ENCODE measurements at places on chromosomes 3 and 15.
A peak's percentile ranks its signal among the peaks of the same experiment; 100 is the strongest.

GRCh38 chr15:38153781-38154180, 98.9 kb upstream of the SPRED1 start:
- DNase-seq: no peak

GRCh38 chr15:21262851-21263425, 177.4 kb downstream of the POTEB3 start:
- no peak for DNase-seq

- DNase-seq: no peak
Measured at GRCh38 chr15:63364399-63365272, 17.0 kb downstream of the CA12 start.

DNA sequence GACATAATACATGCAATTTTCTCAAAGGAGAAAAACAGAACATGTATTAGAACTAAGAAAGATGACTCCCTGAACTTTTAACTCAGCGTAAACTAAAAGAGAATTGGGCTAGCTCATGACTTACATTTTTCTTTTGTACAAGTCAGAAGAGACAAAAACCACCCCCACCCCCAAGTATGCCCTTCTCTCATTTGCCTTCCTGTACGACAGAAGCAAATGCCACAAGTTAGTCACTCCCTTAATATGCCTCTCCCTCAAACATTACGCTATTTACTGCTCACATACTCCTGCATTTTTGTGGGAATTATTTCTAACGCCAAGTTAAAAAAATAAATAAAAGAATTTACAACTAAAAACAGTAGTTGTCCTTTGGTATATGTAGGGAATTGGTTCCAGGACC, 22.0 kb downstream of the CPEB1 start:
- DNase-seq: no peak

DNA sequence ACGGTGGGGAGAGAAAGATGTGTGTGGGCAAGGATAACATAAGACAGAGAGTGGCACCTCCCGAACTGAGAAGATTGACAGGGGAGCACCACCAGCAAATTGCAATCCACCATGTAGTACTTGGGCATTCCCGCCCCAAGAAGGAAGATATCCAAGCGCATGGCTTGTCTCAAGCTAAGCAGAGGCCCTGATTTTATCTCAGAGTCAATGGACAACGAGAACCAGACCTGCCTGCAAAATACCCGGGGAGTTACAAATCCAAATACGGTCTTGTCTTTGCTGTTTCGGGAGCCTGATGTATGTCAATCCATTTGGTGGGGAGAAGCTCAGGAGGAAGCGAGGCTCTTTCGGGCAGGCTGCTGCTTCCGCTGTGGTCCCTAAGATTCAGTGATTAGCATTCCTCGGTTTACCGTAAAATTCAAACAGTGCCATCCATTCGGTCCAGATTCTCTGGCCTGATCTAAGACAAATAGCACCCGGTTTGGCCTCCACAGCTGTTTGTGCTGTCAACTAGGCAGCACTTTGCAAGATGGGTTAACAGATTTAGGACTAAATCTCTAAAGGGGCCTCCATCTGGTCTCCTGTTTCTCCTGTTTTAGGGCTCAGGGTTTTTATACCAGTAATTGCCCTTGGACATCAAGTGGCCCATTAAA, 97.7 kb upstream of the WNT5A start:
- no peak for DNase-seq

DNA sequence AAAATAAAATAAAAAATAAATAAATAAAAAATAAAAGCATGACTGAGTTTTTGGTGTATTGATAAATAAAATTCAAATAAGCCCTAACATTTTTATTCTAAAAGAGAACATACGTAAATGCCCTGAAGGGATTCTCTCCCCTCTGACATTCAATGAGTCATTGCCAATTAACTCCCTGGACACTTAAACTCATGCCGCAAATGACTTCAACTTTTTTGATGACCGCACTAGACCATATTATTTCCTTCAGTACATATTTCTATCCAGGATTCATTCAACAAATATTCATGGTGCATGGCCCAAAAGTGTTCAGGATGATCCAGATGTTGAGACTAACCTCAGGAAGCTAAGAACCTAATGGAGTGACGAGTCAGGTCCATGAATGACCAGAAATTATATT, 195.9 kb upstream of the LRRN1 start:
- no peak for DNase-seq

DNA sequence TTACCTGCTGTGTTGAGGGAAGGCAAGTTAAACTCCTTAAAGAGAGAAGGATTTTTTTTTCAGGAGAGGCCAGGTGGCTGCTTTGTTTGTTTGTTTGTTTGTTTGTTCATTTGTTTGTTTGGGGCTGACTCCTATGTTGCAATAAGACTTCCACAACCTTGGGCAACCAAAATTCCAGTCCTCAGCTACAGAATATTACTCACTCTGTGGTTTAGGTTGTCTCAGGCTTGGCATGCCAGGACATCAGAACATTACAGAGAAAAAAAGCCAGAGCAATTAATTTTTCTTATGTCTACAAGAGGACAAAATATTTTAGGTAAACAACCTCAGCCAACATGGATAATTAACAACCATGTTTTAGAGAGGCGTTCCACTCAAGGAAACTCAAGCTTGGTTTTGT, 156.7 kb upstream of the ATP11B start:
- no peak for DNase-seq

DNA sequence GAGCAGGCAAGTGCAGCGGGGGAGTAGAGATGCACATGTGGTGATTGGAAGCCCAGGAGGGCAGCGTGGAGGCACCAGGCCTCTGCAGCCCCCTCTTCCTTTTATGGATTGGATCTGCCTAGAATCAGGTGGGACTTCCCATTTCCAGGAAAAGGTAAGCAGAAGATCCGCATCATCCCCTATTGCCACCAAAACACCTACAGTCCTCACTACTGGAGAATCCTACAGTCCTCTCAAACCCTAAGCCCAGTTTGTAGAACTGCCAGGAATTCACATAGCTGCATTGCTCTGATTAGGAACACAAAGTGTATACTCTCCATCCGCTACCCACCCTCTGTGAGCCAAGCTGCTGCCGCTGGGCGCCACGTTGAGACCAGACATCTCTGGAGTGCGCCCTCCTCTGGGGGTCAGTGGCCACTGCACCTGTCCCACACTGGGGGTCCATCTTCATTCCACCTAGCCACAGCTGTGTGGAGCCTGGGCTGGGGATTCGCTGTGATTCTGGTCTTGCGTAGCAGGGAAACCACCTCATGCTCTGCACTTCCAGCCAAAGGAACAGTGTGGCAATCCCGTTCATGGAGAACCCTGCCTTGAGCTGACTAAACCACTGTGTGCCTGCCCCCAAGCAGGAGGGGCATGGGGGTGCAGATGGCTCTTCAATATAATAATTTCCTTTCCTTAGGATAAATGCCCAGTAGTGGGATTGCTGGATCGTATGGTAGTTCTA, 88.9 kb upstream of the PTX3 start:
- no peak for DNase-seq

GRCh38 chr15:58587486-58587885, 155.7 kb downstream of the LIPC start:
- no peak for DNase-seq

DNA sequence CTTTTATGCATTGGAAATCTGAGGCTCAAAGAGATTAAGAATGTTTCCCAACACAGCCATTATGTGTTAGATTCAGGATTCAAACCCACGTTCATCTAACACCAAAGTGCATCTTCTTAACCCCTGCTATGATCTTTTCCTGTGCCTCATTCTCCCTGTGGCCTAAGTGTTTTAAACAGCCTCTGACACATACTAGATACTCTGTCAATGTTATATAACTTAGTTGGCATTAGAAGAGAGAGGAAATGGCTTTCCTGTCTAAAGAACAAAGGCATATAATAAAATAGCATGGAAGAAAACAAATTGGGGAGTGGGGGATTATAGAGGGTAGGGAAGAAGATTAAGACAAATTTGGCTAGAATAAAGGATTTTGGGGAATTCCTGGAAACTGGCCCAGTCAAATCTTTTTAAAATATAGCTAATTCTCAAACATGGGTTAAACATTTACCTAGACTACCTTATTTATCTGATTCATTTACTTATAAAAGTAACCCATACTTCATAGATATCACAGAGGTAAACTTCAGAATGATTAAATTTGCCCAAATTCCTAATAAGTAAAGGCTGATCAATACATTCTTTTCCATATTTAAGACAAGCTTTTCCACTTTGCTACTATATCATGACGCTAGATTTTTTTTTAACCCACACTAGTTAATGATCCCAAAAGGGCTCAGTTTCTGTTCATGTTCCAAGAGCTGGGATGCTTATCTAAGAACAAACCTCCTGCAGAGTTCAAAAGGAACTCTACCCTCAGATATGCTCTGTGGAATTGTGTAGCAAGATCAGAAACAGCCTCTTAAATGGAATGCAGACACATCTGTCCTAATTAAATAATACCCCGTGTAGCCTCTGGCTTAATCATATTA, 122.9 kb upstream of the PTPRG start:
- DNase-seq: no peak

DNA sequence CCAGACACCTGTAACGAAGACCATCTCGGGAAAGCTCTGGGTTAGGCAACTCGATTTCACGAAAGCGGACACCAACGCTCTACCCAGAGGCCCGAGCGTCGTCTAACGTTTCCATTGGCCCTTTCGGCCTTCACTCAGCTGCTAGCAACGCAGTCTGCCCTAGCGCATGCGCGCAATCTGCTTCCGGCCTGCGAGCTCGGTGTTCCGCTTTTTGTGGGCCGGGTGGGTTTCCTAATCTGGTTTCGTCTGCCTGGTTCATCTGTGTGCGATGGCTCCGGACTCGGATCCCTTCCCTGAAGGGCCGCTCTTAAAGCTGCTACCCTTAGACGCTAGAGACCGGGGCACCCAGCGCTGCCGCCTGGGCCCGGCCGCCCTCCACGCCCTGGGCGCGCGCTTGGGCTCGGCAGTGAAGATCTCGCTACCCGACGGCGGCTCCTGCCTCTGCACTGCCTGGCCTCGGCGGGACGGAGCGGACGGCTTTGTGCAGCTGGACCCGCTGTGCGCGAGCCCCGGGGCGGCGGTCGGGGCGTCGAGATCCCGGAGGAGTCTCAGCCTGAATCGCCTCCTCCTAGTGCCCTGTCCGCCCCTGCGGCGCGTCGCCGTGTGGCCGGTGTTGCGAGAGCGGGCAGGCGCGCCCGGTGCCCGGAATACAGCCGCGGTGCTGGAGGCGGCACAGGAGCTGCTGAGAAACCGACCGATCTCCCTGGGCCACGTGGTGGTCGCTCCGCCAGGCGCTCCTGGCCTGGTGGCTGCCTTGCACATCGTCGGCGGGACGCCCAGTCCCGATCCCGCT, 24.0 kb upstream of the GATM start:
- peak; percentile 98 for DNase-seq

- no peak for DNase-seq
Measured at GRCh38 chr3:167861649-167862048, 126.1 kb downstream of the SERPINI1 start.

GRCh38 chr15:31489281-31489680, 162.6 kb downstream of the KLF13 start:
- DNase-seq: no peak

DNA sequence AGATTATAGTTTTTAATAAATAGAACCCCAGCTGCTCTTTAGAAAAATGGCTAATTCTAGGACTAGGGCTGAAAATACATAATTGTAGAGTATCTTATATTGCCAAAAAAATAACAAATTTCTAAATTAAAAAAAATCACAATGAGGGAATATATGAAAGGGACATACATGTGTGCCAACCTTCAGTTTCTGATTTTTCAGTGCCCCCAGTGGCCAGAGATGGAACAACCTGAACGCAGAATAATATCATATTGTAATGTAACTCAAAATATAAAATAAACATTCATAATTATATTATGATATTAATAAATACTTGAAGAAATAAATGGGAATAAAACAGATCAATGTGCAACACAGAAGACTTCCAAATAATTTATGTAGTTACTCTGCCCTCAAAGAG, 460.5 kb downstream of the ZNF385D start:
- DNase-seq: no peak

DNA sequence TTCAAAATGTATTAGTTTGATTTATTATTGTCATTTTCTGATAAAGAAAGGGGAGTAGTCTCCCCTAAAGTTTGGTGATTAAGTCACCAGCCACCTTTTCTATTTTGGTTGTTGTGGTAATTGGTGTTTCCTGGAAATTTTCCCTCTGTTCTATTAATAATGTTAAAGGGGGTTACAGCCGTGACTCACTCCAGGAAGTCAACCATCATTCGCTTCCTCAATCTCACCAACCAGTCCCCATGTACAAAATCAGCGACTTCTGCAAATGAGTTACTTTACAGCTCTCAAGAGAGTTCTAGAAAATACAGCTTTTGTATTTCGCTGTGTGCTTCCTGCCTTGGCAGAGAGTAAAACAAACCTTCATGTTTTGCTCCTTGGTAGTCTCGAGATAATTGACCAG, 285.1 kb downstream of the LPP start:
- no peak for DNase-seq

DNA sequence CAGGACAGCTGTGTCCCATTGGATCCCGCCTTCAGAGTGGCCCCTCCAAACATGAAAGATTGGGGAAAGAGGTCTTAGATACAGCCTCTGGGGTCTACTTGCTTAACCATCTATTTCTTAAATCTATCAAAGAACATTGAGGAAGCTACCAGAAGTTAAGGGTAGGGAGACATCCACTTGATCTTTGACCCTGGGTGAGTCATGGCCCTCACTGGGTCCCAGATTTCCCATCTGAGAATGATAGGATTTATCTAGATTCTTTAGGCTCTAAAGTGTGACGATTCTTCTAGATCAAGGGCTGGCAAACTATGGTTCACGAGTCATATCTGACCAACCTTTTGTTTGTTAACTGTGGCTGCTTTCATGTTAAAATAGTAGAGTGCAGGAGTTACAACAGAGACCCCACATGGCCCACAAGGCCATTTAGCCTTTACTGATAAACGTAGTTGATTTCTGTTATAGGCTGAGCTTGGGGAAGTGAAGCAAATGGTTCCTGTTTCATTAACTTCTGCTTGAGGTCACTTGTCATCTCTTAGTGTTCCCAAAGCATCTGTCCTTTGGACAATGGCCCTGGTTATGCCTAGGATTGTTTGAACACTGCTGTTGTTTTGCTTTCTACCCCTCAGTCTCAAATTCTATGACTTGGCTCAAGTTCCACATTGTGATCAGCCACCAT, 8.0 kb downstream of the MUC13 start:
- DNase-seq: no peak

GRCh38 chr3:178966299-178967176, 105.1 kb downstream of the ZMAT3 start:
- DNase-seq: no peak

DNA sequence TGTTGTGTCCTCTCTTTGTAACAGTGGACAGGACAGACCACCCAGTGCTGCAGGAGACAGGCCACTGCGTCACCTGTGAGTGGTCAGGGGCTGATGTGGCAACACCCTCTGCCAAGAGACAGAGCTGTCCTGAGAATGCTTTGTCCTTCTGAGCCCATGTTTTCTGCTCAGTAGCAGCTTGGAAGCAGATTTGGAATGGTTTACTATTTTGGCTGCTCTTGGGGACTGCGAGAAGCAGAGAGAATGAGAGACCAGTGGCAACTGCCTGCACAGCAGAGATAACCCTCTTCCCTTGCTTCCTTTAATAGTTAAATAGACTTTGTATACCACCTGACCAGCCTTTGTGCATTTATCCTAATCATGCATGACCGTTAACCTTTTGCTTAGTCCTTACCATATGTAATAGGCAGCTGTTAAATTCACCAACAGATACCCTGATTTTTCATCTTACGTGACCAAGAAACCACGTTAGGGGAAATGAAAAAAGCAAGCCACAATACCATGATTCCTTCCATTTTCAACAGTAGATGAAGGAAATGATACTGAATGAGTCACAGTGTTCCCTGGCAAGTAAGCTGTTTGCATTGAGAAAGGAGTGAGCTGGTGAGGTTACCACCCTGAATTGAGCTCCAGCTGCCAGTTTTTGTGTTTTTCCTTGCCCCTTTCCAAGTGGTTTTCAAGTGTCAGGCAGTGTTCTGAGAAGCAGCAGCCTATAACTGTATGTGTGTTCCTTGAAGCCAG, 35.5 kb downstream of the B3GALNT1 start:
- DNase-seq: peak; percentile 2
